ENCODE measurements at places on chromosomes 2 and 18.
A peak's percentile ranks its signal among the peaks of the same experiment; 100 is the strongest.

DNA sequence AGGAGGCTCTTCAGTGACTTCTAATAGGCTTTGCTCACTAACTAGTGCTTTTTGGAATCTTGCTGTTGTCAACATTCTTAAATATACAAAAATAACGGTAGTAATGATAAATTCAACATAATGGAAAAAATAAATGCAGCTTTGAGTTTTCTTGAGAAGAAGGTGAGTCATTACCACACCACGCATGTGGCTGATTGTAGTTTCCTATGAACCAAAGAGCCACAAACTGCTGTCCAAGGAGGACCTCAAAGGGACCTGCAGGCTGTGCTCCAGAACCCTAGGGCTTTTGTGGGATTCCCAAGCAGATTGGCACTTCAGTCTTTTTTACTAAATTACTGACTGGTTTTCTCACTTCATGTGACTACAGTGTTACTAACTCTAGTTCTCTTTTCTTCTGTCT lies 66.7 kb downstream of the TPGS2 start:
- no peak for DNase-seq

GRCh38 chr2:163943403-163944346 lies 207.9 kb upstream of the FIGN start:
- DNase-seq: no peak

DNA sequence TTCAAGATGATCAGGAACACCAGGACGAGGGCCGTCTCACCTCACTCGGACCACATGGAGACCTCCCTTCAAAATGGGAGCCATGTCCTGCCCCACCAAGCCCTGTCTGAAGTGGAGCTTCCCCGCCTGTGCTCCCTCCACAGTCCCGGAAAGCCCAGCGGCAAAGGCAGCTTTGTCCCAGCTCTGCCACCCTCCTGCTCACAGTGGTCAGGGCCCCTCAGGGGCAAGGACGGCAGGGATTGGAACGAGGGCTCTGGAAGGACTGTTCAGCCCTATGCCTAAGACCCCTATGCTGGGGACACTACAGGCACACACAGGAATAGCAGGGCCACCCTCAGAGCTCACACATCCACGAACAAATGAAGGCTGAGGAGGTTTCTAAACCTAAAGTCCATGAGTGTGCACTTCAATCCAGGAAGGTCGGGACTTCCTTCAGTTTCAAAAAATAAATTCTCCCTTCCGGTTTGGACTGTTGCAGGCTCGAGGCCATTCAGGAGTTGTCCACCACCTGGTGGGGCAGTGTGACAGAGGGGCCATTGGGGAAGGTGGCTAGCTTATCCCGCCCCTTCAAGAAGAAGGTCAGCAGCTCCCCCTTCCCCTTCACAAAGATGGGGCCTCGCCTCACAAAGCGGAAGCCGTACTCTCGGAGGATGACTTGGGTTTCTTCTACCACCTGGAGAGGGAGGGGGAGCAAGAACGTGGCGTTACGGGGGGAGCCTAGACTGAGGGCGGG lies 26.4 kb downstream of the CENPO start:
- DNase-seq: no peak

GRCh38 chr18:7958081-7958896 lies 391.2 kb downstream of the PTPRM start:
- DNase-seq: no peak

GRCh38 chr2:12755384-12755783 lies 38.6 kb downstream of the TRIB2 start:
- DNase-seq: no peak

DNA sequence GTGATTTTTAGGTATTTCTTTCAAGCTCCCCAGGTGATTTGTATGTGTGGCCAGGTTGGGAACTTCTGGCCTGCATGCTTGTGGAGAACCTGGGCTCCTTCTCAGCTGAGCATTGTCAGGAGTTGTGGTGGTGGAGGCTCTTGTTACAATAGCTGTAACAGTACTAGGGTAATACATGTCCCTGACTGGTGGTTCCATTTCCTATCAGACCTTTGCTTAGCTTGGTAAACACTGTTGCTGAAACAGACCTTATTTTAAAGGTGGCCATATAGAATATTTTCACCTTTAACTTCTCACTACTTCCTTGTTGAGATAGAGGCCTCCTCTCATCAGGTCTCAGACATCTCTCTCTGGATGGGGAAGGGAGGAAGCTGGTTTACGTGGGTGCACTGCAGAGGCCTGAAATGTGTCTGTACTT lies 79.2 kb downstream of the SETBP1 start:
- DNase-seq: no peak

GRCh38 chr2:172926785-172927640 lies 148.6 kb upstream of the MAP3K20 start:
- DNase-seq: no peak

DNA sequence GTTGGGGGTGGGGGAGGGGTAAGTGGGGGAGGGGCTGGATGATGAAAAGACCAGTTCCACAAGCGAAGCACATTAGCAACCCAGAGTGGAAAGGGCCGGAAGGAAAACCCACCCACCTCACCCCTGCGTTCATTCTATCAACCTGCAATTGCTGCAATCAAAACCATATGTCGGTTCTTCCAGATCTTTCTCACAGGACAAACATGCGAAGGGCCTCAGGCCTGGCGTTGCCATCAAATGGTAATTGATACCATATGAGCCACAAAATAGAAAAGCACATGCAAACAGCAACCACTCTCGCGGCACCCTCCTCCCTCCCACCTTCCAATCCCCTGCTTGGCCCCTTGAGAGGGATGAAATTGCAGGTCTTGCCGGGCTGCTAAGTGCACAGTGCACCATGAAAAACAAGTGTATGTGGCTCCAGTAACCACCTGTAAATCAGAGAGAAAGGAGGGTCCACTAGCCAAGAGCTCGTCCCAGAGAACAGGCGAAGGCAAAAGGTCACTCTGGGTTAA lies 287.5 kb downstream of the TCF4 start:
- no peak for DNase-seq

- DNase-seq: peak; percentile 79
These were observed 308.3 kb upstream of the SLC8A1 start for GRCh38 chr2:40760071-40760666.

- DNase-seq: no peak
These were observed 38.4 kb upstream of the MRPL19 start for GRCh38 chr2:75607988-75608683.

- no peak for DNase-seq
These were observed 6.7 kb downstream of the AOX1 start for GRCh38 chr2:200592406-200593075.

- peak; percentile 38 for DNase-seq
These were observed 383.1 kb upstream of the ID2 start for GRCh38 chr2:8298783-8299182.

GRCh38 chr2:179860255-179861026 lies 971 bp downstream of the ZNF385B start:
- DNase-seq: no peak

DNA sequence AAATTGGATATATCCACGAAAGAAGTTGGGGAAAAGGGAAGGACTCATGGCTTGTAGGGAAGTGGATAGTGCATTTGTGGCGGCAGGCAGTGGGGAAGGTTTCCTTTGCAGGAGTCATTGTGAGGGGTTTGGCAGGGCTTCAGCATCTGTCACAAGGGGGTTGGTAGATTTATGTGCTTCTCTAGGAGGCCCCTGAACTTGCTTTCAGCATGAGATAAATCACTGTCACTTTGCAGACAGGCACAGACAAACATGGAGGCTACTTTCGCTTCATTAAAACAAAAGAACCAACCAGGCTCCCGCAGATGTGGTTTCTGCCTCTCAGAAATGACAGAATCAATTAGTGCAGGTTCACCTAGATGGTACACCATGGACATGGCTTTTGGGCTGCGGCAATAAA lies 340.7 kb downstream of the TGIF1 start:
- DNase-seq: no peak

DNA sequence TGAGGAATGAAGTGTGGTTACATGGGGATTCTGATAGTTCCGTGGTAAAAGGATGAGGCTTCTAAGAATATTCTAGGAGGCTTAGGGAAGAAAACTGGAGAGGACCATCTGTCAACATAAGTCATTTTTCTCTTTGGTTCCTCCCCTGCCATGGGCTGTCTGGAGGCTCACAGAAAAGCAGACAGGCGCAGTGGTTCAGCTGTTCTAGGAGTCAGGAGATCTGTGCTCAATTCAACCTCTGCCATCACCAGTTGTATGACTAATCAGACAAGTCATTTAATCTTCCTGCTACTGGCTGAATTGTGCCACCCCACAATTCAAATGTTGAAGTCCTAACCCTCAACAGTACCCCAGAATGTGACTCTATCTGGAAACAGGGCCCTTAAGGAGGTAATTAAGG lies 36.4 kb downstream of the ADAM17 start:
- DNase-seq: no peak

GRCh38 chr2:38960609-38961320 lies 71.1 kb downstream of the ARHGEF33 start:
- no peak for DNase-seq

DNA sequence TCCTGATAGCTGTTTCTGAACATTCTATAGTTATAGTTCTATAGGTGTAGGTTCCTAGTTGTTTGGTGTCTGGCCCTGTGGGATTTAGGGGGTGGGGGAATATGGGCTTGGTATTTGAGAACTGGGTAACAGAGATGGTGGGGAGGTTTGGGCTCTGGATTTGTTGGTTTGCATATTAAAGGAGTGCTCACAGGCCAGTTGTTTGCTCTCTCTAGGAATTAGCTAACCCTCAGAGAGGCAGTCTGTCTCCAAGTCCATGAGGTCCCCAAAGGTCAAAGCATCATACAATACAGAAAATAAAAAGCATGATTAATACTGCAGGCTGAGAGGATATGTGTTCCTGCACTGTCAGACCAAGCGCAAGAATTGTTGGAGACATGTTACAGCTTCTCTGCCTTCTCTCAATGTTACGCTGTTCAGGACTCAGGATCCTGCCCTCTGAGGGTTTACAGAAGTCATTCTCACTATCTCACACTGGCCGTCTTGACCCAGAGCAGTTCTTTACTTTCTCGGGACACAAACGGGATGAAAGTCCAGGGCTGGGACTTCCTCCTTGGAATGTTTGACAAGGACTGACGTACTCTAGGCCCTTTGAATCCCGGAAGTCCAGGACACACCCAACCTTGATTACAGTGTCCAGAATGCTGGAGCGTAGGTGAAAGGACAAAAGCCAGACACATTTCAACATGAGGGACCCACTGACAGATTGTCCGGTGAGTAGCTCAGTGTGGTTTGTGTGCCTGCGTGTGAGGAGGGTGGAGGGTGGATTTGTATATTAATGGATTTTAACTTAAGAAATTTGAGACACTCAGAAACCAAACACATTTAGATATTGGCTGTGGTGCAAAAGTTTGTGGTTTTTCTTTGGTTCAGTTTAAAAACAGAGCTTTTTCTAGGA lies at the start of gene NOSTRIN:
Gene NOSTRIN, plus strand, starts transcription at position 677 of the 898 bp plus-strand sequence. Its CDS starts 10 bp downstream, at position 687.
- no peak for DNase-seq

GRCh38 chr2:209451209-209451834 lies 27.5 kb downstream of the MAP2 start:
- DNase-seq: no peak

- DNase-seq: peak; percentile 11
These were observed 340.0 kb upstream of the MEX3C start for GRCh38 chr18:51537487-51537886.

DNA sequence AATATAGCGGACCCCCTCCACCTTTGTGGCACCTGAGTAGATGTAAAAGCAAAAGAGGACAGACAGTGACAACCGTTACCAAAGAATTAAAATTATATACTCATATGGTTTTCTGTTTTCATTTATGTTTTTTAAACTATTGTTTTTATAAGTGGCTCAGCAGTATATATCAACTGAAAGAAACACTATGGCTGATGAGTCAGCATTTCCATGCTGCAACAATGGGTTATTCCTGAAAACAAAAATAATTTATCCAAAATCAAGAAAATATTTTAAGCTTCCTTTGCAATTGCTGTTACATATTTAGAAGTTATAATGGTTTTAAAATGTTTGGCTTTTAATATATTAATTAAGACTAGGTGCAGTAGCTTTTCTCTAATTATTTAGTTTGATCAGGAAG lies 17.7 kb downstream of the MRPS9 start:
- no peak for DNase-seq

DNA sequence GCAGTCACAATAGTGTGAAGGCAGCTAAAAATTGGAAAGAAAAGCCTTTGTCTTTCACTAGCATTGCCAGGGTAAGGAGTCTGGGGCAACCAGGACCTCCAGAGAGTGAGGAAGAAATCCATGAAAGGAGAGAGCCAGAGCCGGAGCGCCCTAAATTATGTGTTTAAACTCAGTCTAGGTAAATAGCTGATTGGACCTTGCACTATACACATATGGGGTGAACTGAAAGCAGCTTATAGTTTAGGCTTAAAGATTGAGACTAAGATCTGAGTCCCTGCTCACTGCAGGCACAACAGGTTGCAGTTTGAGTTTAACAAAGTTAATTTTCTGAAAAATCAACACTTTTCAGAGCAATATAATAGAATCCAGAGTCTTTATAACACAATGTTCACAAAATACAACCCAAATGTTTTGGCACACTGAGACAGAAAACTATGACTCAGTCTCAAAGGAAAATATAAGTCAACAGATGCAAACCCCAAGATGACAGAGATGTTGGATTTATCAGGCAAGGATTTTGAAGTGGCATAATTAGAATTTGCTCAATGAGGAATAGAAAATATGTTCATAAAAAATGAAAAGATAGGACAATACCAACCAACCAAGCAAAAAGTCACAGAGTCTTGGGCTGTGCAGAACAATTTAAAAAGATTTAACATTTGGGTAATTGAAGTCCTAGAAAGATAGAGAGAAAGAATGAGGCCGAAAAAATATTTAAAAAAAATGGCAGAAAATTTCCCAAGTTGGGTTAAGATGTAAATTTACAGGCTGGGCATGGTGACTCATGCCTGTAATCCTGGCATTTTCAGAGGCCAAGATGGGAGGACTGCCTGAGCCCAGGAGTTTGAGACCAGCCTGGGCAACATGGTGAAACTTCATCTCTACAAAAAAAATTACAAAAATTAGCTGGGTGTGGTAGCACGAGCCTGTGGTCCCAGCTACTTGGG lies 39.6 kb downstream of the DOK1 start:
- no peak for DNase-seq

- DNase-seq: no peak
These were observed 11.1 kb downstream of the CLEC4F start for GRCh38 chr2:70808983-70809958.

GRCh38 chr2:121038431-121038830 lies 246.6 kb downstream of the TFCP2L1 start:
- DNase-seq: no peak

DNA sequence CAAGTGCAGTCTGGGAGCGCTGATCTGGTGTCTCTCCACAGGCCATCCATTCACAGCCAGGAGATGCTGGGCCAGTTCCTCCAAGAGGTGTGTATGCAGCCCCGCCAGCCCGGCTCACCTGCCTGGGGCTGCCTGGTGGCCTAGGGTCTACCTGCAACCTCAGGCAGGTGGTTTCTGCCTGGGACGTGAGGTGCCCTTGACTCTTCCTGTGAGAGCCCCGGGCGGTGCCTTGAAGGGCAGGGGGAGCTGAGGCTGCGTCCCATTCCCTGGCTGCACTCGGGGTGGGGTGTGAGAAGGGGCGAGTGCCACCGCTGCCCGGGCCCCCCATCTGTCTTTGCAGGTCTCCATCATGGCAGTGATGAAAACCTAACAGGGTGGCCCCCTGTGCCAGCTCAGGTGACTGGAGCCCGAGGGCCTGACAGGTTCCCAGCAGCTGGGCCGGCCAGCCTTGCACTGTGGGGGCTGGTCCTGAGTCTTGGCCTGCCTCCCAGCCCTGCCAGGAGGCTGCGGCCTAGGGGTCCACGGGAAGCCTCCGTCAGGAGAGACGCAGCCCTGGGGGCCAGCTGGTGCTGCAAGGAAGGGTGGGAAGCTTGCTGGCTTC lies 11.9 kb downstream of the CAPN10 start:
- DNase-seq: no peak

GRCh38 chr18:23835091-23835490 lies 145.8 kb downstream of the LAMA3 start:
- no peak for DNase-seq

- peak; percentile 75 for DNase-seq
These were observed 52.3 kb upstream of the ROCK1 start for GRCh38 chr18:21163647-21164547.
